Activated naive CD4-positive, alpha-beta T cell treated with anti-CD3 and anti-CD28 coated beads, Interleukin-2, amount 10 ng/mL, durations not matched to agents 7 days and 5 days (primary cell): ENCODE measurements at places on chromosomes 1 and 21.

DNA sequence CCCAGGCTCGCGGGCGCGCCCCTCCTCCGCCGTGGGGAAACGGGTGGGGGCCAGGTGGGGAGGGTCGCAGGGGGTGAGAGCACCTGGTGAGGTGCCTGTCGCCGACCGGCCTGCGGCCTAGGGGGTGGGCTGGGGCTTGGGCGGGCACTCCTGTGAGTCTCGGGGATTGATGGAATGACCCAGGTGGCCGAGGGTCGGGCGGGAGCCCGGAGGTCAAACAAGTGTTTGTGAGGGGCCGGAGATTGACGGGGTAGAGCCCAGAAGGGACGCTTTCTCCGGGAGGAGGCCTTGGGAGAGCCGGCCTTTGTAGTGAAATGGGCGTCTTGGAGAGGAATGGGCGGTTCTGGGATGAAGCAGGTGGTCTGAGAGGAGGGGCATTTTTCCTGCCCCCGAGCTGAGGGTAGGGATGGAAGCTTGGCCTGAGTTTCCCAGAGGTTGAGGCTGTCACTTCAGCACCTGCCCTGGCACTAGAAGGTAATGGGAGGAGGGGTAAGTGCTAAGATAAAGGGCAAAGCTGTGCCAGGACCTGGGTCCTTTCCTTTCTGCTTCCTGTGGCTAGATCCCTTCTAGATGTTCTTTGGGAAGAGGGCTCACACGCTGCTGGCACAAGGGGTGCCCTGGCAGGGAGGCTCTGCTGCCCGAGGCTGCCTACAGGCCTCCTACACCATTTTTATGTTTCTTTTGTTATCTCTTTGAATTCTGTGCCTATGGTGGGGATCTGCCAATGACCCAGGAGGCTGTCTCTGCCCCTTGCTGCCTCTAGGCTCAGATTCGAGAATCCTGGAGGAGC lies 56.1 kb downstream of the NDUFS5 start:
- DNase-seq, result no peak

GRCh38 chr1:29878501-29878900 lies 642.2 kb downstream of the PTPRU start:
- no peak for DNase-seq

- no peak for DNase-seq
Measured at GRCh38 chr1:234413990-234414389, 40.7 kb downstream of the COA6 start.

GRCh38 chr1:230237009-230237370 lies 170.0 kb downstream of the GALNT2 start:
- no peak for DNase-seq

GRCh38 chr1:63628607-63629006 lies 35.4 kb downstream of the PGM1 start:
- no peak for DNase-seq

DNA sequence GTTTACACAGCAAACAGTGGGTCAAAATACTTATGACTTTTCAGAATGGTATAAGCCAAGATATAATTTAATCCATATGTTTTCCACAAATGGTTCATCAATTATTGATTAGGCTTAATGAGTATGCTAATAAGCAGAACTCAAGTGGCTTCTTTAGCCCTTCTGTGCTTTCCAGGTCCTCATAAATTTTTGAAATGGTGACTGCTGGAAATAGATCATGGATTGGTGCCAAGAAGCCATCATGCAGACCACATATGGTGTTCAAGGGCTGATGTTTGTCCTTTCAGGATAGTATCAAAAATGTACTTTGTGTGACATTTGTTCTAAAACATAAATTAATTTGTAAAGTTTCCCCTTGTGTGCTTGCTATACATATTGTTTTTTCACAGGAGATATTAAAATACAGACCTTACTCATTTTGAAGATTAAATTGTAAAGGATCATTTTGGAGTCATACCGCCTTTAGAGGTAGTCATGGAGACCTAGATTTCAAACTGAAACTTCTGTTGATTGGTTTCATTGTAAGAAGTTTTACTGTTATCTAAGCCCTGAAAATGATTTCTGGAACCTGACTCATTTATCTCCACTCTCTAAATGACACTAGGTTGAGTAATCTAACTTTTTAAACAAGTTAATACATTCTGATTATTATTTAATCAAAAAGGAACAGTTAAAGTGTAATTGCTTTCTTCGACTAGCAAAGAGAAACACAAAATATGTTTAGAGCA lies 507.9 kb downstream of the PLA2G4A start:
- no peak for DNase-seq

DNA sequence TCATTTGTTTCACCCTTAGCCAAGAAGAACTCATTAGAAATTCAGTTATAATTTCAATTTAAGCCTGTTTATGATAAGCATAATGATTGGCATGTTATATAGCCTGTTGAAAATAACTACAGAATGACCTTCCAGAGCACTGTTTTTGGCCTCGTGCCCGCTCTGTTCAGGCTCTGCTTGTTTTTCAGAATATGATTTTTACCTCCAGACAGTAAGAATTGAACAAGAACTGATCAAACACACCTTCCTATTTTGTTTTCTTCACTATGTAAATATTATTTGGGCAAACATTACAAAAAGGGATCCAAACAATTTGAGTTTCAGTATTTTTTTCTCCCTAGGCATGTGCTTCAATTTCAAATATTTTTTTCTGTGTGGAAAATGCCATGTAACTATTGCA lies 48.1 kb upstream of the ANGPTL1 start:
- DNase-seq, result no peak

DNA sequence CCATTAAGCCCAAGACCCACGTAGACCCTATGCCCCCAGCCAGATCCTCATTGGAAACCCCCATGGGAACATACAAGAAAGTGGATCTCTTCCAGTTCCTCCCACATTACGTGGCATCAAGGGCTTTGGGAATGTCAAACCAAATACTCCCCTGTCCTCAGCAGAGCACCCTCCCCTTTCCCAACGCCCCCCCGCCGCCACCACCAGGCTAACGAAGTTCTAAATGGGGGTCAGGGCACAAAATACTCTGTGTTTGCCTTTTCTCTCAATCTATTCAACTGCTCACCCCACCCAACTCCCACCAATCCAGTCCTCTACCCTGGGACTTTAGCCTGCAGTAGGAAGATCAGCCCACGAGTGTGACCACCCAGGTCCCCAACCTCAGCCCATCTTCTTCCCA lies 24.5 kb downstream of the NEK2 start:
- no peak for DNase-seq

GRCh38 chr21:14318578-14318977 lies 64.4 kb downstream of the HSPA13 start:
- DNase-seq, result no peak

GRCh38 chr1:31815752-31816500 lies at the start of gene SPOCD1:
Gene SPOCD1, minus strand, starts transcription at chr1:31816022. Its CDS starts 689 bp downstream, at chr1:31815333.
- DNase-seq, result peak; percentile 90

DNA sequence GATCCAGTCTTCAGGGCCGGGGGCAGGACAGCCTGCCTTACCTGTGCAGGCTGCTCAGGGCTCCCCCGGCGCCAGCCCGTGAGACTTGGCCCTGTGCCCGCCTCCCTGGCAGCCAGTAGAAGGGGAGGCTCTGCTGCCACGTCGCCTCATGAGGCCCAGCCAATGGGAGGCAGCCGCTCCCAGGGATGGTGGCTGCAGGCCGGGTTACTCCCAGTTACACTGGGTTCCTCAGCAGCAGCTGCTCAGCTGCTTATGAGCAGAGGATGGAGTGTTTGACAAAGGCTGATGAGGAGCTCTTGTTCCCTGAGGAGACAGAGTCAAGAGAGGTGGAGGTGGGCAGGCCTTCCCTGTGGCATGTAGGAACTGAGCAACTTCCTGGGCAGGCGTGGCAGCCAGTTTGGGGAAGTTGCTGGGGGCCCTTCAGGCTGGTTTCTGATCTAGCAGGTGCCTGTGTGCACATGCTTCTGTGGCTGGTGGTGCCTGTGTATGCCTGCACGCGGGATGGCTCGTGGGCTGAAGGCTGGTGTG lies 5.5 kb downstream of the MFSD2A start:
- peak; percentile 64 for DNase-seq

DNA sequence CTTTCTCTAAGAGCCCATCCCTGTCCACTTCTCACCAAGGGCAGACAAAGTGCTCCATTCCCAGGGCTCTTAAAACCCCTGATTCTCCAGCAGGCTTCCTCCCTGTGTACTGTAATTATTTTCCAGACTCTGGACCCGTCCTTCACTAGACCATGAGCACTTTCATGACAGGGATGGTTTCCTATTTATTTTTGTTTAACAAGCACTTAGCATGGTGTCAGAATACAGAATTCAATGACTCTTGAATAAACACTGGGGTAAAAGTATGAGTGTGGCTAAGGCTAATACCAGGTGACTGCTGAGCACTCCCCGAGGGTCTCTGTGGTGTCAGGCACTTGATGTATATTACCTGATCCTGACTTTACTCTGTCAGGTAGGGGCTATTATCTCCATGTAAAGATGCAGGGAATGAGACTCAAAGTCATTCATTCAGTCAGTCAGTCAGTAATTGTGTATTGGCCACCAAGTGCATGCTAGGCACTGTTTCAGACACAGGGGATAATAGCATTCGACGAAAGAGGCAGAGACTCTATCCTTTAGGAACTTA lies 47.2 kb downstream of the C1orf21 start:
- DNase-seq, result no peak

DNA sequence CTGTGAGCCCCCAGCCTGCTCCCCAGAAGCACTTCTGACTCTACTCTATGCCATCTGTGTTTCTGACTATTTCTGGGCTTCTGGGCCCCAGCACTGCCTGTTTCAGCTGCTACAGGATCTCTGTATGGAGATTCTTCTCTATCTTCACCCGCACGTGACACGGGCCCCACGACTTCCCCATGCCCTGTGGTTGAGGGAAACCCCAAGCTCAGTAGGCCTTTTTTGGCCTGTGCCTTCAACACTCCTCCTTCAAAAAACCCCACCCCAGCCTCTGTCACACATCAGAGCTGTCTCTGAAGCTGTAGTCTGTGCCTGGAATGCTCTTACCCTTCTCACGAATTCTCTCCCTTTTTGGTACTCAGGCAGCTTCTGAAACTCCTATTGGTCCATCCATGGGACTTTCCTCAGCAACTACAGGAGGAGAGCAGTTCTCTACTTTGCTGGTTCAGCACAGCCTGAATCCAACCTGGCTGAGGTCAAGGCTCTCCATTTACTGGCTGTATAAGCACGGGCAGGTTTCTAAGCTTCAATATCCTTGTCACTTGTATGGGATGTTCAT lies 2.0 kb upstream of the NID1 start:
- peak; percentile 74 for DNase-seq

DNA sequence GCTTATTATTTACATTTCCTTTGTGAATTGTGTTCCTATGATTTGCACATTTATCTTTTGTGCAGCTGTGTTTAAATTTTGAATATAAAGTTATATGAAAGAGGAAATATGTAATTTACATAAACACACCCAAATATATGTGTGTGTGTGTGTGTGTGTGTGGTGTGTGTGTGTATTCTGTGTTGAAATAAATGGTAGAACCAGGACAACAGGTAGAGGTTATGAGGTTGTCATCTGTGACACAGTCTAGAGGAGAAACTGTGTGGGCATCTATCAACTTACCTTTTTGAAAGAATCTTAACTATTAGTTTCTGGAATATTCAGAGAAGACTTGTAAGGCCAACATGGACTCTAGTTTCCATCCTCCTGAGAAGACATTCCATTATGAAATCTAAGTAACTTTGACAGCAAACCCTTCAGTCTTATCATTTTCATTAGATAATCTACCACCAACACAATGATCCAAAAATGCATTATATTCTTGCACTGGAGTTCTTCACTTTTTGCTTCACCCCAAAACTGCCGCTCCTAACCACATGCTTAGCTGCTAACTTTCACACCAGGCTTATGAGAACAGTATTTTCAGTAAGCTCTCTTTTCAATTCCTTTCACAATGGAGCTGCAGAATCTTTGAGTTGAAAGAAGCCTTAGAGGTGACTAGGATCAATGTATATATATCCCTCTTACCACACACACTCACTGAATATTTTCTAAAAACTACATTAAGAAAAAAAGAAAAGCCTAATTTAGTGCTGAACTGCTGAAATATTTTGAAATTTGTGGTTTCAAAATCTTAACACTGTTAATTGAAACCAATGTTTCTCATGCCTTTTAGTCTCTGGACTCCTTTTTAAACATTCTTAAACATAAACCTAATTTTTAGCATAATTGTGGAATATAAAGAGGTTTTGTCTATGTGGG lies 21.8 kb downstream of the PTPRC start:
- DNase-seq, result no peak

DNA sequence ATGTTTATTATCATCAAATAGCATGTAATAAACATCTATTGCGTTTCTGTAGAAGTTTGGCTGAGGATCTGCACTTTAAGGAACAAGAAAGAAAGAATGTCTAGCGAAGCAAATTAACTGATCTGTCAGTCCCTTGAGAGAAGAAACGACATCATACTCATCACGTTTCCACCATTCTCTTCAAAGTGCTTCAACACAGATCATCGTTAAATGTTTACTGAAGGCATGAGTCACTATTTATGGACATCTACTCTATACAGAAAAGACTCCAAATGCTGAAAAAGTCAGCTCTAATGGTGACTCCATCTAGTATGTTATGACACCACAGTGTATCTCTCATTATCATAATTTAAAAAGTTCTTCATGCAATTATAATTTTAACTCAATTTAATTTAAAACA lies 369.1 kb downstream of the RGS7 start:
- no peak for DNase-seq

DNA sequence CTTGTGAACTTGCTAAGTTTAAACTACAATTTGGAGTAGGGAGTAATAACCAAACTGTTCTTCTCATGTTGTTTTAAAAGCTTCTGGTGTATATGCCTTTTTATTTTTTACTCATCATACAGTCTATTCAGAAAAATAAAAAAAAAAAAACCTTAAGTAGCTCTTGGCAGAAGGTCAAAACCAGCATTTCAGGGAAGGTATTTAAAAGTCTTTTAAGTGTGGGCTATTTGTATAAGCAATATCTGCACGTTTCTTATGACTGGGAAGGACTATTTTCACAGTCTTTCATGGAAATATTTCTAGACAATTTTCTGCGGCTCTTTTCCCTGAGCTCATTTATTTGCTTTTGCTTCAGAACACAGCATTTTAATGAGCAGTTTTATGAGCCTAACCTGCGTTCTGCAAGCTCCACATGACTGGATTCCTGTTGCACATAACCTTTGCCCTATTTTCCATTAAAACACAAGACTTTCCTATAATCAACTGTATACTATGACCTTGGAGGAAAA lies 60.9 kb upstream of the C1orf105 start:
- DNase-seq, result no peak

DNA sequence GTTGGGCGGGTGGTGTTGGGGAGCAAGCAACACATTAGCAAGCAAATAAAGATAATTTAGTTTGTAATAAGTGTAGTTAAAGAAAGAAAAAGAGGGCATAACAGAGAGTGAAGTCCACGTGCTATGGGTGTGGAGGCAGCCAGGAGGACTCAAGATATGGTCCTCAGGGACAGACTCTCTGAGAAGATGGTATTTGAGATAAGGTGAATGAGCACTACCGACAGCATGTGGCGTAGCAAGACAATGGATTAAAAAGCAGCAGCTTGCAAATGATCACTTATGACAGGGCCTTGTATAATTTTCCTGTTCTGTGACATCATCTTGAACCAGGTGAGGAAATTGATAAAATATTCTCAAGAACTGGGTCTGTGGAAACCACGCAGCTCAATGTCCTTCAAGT lies 487.8 kb downstream of the PCP4 start:
- DNase-seq, result no peak

DNA sequence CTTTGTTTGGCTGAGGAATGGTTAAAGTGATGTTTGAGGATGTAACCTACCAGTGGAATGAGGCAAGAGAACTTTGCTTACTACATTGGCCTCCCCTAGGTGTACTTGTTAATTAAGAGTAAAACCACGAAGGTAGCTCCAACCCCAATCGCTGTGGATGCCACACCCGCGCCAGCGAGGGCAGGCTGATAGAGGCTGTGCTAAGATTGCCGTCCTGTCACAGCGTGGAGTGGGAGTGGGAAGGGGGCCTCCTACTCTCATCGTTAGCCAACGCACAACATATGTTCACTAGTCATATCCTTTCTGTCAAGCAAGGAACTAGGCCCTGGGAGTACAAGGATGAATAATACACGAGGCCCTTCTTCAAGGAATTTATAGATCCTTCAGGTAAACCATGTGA lies 99.6 kb downstream of the RUNX1 start:
- DNase-seq, result no peak
